ENCODE measurements at places on chromosomes 12 and 14.

- DNase-seq = no peak
These were observed 434.0 kb upstream of the RGS6 start for GRCh38 chr14:71498212-71498611.

DNA sequence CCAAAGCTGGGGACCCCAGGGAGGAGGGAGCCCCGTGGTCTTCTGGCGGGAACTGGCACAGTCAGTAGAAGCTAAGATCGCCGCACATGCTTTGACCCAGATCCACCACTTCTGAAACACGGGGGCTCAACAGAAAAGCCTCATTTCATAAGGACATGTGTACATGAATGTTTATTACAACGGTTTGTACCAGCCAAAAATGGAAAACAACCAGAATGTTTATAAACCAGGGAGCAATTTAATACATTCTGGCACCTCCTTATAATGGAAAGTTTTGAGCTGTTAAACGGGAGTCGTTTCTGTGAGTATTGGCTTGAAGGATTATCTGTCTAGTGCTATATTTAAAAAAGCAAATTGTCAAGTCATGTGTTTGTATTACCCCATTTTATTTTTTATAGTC, 7.3 kb upstream of the TMEM179 start:
- DNase-seq = no peak

- no peak for DNase-seq
These were observed 77.7 kb downstream of the SLC15A4 start for GRCh38 chr12:128745772-128746689.

DNA sequence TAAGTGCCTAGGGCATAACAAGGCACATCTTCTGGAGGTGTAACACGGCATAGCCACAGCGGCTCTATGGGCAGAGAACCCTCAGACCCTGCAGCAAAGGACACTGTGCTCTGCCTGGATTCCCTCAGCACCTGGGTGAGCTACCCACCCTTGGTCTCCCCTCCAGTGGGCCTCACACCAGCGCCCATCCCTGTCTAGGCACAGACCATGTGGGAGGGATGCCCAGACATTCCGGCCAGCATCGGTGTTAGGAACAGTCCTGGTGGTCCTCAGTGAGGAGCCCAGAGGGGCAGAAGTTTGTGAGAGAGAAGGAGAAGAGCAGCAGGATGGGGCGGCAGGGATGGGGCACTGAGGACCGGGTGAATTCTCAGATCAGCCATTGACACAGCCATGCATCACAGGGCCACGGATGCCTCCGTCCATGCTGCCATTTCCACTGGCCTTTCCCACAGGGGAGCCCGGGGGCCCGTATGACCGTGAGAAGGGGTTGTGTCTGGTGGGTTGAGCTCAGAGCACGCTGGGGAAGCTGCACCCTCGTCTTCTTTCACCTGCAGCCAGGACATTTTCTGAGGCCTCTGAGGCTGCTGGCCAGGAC, 282.7 kb upstream of the SFSWAP start:
- no peak for DNase-seq

DNA sequence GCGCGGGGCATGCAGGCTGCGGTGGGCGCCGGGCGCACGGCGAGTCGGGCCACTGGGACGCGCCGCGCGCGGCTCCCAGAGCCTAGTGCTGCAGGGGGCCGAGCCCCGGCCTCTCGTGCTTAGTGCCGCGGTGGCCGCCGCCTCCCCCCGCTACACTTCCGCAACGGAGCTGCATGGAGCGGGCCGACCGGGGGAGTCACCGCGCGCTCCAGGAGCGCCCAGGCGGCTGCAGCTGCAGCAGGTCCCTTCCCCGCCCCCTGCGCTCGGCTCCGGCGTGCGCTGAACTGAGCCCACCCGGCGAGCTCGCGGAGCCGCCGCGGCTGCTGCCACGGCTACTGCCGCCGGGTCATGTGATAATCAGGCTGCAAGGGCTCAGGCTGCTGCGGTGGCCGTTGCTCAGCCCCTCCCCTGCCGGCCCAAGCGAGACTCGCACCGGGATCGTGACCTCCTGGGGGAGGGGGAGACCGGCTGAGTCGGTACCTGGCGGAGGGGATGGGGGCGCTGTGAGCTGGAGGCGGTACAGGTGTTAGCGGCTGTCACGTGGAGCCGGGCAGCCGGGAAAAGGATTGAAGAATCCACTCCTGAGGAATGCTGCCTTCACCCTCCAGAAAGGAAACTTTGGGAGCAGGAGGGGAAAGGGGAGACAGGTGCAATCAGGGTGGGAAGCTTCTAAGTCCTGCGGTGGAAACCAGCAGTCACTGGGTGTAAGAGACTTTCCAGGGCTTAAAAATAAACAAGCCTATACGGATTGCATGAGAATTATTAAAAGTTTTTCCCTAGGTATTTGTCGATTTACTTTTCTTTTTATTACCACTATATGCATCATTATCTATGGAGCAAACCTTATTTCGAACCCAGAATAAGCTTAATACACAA, at the start of gene PPM1H:
Gene PPM1H (minus strand): TSS at position 352 of the 876 bp plus-strand sequence. CDS start 414 bp downstream, outside the sequence.
- no peak for DNase-seq

DNA sequence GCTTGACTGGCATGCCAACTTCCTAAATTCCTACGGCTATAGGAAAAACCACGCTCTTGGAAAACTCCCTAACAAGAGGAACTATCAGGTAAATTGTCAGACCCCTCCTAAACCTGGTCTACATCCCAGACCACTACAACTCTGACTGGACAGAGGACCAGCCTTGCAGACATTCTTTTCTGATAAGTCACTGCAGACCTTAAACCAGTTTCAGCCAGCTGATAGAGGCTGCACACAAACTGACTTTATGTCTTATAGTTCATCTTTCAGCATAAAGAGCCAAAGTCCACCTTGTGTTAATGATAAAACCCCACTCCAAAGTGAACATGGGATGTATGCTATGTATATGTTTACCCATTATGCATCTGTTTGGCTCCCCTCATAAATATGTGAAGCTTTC, 166.6 kb downstream of the KTN1 start:
- DNase-seq = no peak

DNA sequence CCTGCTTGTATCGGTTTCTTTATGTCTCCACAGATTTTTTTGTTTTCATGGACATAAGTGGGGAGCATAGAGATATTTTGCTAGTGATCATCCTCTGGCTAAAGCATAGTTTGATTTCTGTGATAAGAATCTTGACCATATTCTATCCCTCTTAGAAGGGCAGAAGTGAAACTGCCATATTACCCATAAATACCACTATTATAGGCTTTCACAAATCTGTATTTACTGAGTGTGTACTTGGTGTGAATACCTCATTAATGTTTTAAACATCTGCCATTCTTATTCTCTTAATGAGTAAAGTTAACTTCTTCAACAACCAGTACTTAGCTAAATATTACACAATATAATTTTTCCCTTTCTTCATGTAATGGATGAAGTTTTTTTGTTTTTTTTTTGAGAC, 16.1 kb downstream of the WNK1 start:
- DNase-seq = no peak

DNA sequence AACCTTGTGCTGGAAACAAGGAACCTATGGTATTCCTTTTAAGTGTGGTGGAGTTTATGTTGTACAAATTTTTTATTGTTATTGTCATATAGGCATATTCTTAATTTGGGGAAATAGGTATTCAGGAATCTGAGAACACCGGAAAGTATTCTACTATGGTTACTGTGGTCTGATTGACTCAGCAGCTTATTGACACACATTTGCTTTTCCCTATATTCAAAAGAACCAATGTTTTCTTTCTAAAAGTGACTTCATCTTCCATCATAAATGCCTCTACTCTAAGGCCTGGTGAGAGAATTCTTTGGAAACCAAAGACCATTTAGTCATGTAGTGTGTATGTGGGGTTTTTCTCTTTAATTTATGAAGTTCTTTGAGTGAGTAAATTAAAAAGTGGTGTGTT, 474.8 kb downstream of the TMTC2 start:
- DNase-seq = no peak

GRCh38 chr12:21843795-21844194, 69.3 kb upstream of the KCNJ8 start:
- DNase-seq = no peak

GRCh38 chr12:110498984-110499706, 2.8 kb downstream of the VPS29 start:
- DNase-seq = no peak

DNA sequence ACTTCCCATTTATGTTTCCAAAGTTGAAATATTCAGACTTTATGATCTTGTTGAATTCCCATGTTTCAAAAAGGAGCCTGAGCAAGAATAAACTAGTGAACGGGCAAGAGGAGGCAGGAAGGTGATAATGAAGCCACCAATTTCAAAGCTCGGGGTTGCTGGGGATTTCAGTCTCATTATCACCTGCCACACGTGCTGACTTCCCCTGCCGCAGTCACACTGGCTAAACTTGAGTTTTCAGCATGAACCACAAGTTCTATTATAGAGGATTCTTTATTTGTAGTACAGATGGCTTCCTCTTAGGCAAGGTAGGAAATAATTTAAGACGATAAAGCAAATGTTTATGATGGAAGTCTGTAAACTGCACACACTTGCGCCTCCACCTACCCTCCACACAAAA, 18.1 kb upstream of the DIABLO start:
- DNase-seq = no peak

DNA sequence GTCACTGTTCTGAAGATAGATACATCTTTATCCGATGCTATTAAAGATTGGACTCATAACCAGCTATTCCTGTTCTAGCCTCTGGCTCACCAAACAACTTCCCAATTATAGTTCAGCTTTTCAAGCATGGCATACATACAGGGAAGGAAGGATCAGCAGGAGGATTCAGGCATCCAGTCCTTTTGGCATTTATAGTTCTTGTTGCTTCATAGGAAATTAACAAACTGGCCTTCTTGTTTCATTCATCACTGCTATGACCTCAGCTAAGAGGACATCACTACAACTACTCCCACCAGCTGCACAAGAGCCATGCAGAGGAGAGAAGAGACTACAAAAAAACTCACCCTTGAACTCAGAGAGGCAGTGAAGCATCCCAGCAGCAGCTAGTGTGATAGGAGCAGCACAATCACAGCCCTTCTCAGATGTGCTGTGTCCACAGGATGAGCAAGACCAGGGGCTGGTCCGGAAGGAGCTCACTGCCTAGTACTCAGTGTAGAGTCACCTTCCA, 100.5 kb downstream of the SPTSSA start:
- DNase-seq = no peak

All from glomerular endothelial cell (primary cell).